ENCODE measurements at places on chromosomes 7 and 10.
A peak's percentile ranks its signal among the peaks of the same experiment; 100 is the strongest.

DNA sequence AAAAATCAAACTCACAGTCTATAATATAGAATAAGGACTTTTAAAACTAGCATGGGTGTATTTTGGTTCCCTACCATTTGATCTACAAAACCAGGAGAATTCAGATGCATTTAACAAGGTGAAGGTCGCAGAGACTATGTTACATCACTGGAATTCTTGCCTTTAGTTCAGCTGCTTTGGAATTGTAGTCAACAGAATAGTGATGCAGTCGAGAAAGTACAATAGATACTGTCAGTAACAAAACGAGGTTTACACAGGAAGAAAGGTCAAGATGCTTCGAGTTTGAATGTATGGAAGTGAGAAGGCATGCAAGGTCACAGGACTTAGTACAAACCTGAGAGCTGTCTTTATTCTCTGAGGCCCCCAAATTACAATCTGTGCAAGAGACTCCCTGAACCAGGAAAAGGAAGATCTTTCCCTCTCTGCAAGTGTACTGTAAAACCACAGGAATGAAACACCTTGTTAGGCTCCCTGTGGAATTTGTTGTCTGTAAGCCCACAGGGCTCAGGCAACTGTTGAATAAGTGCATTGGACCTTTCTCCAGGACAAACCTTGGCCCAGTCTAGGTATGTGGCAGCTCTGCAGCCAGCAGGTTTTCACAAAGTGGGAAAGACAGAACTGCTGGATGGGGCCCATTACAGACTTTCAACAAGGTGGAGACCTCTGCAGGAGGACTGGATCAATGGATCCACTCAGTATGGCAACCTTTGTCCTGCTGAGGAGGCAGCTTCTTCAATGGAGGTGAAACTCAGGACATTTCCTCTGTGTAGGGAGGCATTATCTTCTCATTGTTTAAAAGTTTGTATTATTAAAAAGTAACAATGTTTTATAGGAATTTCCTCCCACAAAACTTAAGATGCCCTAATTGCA is 101.1 kb upstream of the GSDME start:
- no peak for DNase-seq

GRCh38 chr7:31335161-31335856 is 5.2 kb downstream of the NEUROD6 start:
- DNase-seq: no peak

DNA sequence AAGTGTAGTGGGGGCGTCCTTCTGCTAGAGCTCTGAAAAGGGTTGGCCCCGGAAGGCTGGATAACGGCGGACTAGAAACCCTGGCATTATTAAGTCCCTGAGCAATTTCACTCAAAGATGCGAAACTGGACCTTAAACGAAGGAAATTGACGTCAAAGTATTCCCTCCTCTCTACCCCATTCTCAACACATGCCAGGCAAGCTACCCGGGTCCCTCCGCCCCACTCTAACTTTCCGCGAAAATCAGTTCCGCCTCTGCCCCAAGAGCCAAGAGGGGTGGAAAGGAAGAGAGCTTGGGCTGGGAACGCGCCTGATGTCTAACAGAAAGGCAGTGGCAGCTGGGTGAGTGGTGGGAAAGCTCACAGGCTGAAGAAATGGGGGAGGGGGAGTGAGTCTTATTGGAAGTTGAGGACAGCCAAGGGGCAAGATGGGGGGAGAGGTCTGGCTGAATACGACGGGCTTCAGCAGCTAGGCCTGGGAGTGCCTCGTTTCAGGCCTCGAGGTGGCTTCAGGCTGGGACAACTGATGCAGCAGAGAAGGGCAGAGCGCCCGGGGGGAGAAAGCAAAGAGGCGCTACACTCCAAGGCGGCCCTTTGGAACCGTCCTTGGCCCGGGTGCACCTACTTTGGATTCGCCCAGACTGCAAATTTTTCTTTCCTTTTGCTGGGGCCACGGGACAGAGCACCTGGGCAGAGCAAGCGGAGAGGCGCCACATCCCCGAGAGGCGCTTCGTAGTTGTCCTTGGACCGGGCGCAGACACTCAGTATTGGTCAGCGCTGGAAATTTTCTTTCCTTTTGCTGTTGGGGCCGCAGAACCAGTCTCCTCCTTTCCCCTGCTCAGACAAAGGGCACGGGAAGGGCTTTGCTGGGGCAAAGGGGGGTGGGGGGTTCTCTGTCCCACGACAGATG is 2.0 kb upstream of the FEZF1 start:
- no peak for DNase-seq

- no peak for DNase-seq
These were observed 330.4 kb upstream of the SEMA3A start for GRCh38 chr7:84524714-84525694.

GRCh38 chr7:75905785-75906604 is 9.0 kb upstream of the POR start:
- DNase-seq: no peak

- DNase-seq: no peak
These were observed 599.3 kb upstream of the CELF2 start for GRCh38 chr10:10418387-10418786.

- no peak for DNase-seq
These were observed 39.0 kb downstream of the RAB11FIP2 start for GRCh38 chr10:118007773-118008172.

- DNase-seq: no peak
These were observed 105.3 kb downstream of the CYTH3 start for GRCh38 chr7:6167004-6167551.

GRCh38 chr7:86953653-86954336 is 105.7 kb downstream of the ELAPOR2 start:
- no peak for DNase-seq

DNA sequence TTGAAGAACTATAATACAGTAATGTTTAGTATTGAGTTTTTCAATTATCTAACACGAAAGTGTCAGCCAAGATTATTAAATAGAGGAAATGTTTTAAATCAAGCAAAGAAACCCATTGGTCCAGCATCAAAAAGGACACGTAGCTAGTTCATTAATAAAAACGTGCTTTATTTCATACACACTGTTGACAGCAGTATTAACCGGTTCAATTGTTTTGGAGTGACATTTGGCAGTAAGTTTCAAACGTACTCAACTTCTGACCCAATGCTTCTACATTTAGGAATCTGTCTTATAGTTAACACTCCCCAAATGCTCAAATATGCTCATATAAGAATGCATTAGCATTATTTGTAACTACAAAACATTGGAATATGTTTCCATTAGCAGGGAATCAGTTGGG is 41.3 kb downstream of the SLC16A12 start:
- DNase-seq: no peak

DNA sequence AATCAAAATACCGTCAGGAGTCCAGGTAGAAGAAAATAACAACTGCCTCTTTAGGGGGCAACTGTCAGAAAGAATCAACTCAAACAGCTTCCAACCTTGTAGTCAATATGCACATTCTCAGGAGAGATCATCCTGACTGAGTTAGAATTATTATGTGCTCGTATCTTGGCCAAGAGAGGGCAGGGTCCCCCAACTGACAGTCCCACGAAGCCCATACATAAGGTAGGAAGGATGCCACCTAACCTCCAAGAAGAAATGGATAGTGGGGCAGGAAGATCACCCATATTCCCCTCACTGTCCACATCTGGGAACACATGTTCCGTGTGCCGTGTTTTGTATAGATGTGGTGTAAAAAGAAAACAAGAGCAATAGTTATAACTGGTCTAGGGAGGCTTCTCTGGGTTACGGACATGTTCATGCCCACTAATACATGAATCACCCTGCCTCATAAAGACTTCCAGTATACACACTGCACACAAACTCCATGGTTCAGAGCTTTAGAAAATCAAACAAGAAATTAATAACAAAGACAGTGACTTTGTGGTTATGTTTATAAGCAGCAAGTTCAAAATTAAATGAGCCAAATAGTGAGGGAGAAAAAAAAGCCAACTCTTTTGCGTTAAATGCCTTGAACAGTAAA is 295.6 kb downstream of the FGFR2 start:
- DNase-seq: no peak

DNA sequence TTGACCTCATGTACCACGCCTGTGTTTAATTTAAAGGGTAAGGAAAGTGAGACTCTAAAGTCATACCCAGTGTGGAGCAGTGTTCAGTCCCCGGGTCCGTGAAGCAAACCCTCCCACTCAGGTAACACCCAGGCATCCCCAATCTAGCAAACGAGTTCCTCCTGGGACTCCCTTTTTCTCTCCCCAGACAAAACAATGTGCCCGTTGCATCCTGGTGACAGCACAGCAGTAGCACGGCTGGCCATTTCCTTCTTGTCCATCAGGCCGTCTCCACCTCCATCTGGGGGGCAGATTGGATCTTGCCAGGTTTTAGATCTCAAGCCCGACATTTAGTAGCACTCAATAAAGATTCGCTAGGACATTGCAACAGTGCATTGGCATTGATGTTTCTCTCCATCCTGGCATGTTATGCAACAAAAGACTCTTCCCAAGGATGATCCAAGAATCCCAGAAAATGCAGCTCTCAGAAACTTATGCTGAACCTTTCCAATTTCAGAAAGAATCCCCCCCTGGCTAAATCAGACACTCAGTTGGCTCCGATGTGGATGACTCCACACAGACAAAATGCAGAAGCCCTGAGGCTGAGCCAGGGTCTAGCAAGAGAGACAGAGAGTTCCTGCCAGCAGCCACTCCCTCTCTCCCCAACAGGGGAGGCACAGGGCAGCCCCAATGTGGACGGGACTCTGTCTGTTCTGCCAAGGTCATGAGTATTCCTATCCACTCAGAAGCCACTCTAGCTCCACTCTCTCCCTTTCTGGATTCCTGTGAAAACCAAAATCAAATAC is 274.5 kb upstream of the MGMT start:
- no peak for DNase-seq

DNA sequence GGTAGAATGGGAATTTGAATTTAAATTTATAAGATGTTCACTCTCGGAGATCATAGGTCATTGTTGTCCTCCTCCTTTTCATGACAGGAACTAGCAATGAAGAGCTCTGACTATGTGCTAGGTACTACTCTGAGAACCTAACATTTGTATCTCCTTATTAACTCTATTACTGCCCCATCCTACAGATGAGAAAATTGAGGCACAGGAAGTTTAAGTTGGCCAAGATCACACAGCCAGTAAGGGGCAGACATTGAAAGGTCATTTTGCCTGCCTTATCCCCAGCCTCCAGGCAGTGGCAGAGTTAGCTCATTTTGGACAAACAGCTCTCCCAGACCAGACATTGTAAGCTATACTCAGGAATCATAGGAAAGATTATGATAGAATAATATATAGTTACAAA is 6.0 kb downstream of the SRGN start:
- no peak for DNase-seq

- DNase-seq: no peak
These were observed 23.3 kb upstream of the SMARCD3 start for GRCh38 chr7:151271699-151272355.

DNA sequence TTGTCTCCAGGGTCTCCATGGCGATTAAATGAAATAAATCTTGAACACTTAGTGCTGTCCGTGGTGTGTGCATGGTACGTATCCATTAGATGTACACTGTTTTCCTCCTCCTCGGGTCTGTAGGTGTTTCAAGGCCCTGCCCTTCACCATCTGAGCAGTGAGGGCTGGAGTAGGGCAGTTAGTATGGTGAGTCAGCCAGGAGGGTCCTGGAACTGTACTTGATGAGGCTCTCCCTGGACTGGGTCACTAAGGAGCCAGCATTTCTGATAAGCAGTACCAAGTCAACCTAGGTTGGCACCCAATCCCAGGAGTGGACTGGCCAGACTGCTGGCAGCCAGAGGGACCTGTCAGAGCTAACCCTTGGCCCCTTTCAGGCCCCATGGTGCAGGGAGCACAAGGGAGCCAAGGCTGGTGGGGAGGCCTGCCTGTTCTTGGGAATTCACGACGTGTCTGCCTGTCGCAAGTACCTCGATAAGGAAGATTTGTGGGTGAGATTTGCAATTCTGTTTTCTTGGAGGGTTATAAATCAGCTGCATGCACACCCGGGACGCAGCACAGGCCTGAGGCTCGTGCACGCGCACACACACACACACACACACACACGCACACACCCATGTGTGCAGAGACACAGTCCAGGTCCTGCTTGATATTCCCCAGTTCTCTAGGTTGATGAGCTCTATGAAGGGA is 114.2 kb downstream of the ZMIZ1 start:
- no peak for DNase-seq

GRCh38 chr10:48833674-48834073 is 106.0 kb downstream of the LRRC18 start:
- DNase-seq: no peak

- no peak for DNase-seq
These were observed 43.1 kb downstream of the JAZF1 start for GRCh38 chr7:28137463-28137862.

DNA sequence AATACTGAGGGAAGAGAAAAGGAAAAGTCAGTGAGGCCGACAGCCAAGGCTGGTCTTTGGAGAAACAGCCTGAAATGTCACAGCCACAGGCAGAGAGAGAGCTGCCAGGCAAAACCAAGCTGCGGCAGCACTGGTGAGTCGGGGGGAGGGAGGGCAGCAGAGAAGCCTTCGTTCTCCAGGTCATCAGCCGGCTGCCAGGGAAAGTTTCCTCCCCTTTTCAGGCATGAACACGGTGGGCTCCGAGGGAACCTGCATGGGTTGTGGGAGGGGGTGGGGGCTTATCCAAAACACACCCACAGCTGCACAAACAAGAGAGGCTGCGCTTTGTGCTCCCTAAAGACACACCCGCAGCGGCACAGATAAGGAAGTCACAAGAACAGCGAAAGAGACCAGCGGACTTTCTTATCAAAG is 62.3 kb upstream of the NKX6-2 start:
- no peak for DNase-seq

DNA sequence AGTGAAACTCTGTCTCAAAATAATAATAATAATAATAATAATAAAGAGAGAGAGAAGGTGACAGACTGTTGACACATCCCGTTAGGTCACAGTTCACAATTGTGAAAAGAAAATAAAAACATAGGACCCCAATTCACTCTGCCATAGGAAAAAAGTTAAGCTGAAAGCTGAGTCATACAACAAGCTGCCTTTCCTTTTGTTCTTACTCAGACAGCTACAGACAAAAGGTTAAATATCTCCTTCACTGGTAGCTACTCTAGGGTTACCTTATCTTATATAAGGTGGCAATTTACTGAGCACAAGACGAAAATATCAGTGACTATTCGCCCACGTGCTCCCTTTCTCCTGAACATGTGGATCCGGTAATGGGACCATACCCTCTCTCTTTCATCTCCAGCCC is 17.5 kb downstream of the TUBAL3 start:
- DNase-seq: no peak

DNA sequence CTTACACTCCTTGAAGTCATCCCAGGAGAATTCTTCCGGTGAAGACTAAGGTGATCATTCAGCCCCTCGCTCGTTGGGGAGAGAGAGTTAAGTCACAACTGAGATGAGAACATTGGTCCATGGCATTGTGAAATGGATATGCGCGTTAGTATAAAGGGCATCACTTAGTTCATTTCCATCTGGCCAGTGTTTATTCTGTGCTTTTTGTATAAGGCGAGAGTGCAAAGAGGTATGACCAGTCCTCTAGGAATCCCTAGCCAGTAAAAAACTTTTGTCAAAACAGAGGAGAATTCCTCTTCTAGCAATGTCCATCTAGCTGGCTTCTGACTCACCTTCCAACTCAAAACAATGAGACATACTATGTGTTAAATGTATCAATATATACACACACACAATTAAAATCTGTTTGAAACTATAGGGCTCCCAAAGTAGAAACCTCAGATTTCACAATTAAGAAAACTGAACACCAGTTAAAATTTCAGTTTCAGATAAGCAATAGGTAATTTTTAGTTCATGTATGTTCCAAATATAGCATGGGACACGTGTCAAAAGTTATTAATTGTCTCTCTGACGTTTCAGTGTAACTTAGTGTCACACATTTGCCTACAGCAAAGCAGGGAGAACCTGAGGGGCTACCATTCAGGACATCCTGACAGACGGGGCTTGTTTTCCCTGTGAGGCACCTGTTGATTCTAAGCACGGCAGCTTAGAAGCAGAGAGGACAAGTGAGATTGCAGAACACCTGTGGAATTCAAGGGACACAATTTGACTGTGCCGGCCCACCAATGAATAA is 158.9 kb downstream of the KLF6 start:
- peak; percentile 59 for DNase-seq

Measured in HS-5 (cell line).